ENCODE measurements at places on chromosomes 16 and 17. TPM values are rescaled to one million over a fixed set of nuclear protein-coding genes. Genes with fewer than 3 reads are reported as not detected.

CMTM4 gene
- 3.5 TPM for total RNA-seq

SLC38A8 gene
- total RNA-seq: not detected

ITGB4 gene
- total RNA-seq: under 0.01 TPM

SCRN2 gene
- 56.3 TPM for total RNA-seq

CEP295NL gene
- 2.8 TPM for total RNA-seq
